ENCODE measurements at places on chromosomes 3 and 15.

- no peak for DNase-seq
These were observed 194.3 kb downstream of the NR2F2 start for GRCh38 chr15:96524676-96525417.

DNA sequence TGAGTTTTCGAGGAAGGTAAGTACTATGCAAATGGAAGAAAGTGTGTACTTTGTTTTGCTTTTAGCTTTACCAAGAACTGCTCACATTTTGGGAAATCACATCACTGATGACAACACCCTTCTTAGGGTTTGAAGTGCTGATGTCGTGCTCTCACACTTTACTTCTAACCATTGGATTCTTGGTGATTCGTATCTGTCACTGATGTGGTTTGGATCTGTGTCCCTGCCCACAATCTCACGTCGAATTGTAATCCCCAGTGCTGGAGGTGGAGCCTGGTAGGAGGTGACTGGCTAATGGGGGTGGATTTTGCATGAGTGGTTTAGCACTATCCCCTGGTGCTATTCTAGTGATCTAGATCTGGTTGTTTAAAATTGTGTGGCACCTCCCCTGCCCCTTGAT is 75.4 kb upstream of the RGMA start:
- no peak for DNase-seq

DNA sequence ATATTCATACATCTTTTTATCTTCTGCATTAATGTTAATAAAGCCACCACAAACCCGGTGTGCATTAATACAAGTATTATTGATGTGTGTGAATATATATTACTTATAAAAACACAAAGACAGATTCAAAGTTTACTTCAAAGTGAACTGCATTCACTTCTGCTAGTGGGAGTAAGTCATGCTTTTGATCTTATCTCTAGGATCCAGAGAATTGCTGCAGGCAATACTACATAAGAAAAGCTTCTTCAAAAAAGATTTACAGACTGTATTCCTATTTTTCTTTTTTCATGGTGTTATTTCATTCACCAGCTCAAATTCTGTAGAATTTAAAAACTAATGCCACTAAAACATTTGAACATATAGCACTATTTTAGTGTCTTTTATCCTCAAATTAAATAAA is 87.5 kb upstream of the CBLB start:
- no peak for DNase-seq

DNA sequence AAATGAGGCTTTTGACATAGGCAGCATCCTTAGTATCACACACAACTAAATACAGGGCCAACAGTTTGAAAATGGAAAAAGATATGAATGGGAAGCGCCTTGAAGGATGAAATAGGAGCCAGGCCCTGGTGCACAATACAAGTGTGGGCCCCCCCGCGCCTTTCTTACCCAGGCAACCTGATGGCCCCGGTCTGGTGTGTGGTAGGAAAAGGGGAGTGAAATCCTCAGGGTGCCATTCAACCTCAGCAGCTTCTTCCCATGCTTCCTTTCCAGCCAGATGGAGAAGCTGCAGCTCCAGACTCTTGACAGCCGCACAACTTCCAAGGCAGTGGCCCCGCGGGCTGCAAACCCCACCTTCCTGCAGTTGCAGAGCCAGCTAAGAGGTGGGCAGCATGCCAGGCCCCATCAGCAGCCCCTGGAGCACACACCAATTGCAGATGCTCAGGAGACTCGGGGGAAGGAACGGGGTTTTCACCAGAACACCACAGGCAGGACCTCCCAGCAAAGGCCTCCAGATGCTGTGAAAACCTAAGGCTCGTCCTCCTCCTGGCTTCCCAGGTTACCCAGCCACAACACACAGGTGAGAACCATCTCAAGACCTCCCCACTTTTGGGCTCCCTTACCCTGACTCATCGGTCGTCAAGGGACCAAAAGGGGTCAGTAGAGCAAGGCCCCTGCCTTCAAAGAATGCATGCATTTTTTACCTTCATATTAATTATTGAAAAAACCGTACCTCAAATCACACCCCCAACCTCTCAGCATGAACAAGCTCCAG is 101.6 kb downstream of the CPN2 start:
- DNase-seq, result no peak

DNA sequence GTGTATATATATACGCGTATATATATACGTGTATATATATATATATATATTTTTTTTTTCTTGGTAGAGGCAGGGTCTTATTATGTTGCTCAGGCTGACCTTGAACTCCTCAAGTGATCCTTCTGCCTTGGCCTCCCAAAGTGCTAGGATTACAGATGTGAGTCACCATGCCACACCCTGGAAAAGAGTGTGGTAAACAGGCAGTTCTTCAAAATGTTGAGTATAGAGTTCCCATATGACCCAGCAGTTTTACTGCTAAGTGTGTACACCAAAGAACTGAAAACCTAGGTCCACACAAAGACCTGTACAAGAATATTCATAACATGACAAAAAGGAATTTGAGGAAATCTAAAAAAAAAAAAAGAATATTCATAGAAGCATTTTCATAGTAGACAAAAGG is 71.8 kb upstream of the GCNT3 start:
- DNase-seq, result no peak

GRCh38 chr15:76342058-76342381 is 5.4 kb downstream of the ISL2 start:
- DNase-seq, result no peak

- DNase-seq, result no peak
These were observed 873.1 kb downstream of the NSUN3 start for GRCh38 chr3:94935738-94936580.

DNA sequence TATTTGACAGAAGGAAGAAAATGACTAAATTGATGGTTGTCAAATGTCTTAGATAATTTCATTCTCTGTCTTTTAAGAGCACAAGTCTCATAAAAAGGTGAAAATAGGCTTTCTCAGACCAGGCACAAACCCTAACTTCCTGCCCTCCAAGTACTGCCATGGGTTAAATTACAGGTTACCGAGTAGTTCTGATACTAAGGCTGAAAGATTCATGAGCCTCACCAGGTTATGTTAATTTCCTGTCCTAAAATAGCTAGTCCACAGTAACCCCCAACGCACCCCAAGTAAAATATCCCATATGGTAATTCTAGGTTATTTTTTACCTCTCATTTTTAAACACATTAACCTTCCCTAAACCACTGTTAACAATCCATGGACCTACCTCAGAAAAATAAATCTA is 42.0 kb downstream of the GSK3B start:
- no peak for DNase-seq
